ENCODE measurements at places on chromosomes 5 and 9.

GRCh38 chr5:18761801-18762200 lies 1127.5 kb downstream of the TAF11L14 start:
- DNase-seq = no peak

DNA sequence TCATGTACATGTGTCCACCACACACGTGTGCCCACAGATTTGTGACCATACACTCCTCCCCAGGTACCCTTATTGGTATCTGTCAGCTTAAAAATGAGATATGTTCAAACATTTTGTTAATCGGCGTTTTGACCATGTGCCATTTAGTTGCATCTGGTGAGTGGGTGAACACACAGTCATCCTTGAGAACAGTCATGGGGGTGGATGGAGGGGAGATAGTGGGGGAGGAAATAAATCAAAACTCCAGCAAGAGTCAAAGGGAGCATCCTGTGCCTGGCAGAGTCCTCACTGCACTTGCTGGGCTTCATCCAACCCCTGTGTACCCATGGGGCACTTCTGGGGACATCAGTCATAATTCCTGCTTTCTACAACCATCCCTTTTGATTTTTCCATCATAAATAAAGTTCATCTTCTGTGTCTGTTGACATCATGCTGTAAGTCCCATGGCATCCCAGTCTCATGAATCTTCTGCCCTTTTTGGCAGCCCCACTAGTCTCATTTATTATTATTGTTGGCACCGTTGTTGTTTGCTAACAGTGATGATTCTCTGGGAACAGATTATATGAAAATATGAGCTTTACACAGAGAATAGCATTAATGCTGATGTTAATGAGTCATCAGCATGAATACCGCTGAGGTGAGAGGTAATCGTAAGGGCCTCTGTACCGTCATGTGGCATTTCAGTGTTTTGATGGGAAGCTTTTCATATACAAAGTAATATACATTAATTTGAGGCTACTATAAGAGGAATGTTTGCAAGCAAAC lies 24.4 kb upstream of the CLK4 start:
- DNase-seq = no peak

GRCh38 chr5:168114444-168115017 lies 176.9 kb upstream of the WWC1 start:
- peak; percentile 28 for DNase-seq

- no peak for DNase-seq
These were observed 127.7 kb upstream of the C9orf72 start for GRCh38 chr9:27701016-27701415.

GRCh38 chr9:135464181-135464580 lies 15.4 kb upstream of the PPP1R26 start:
- no peak for DNase-seq

GRCh38 chr9:127586096-127586495 lies 26.0 kb upstream of the STXBP1 start:
- no peak for DNase-seq

Data from stimulated activated CD4-positive, alpha-beta T cell treated with anti-CD3 and anti-CD28 coated beads, Interleukin-4, amount 100 ng/mL, for 24 hours (primary cell).